ENCODE measurements at places on chromosomes 6 and 20.
A peak's percentile ranks its signal among the peaks of the same experiment; 100 is the strongest.

DNA sequence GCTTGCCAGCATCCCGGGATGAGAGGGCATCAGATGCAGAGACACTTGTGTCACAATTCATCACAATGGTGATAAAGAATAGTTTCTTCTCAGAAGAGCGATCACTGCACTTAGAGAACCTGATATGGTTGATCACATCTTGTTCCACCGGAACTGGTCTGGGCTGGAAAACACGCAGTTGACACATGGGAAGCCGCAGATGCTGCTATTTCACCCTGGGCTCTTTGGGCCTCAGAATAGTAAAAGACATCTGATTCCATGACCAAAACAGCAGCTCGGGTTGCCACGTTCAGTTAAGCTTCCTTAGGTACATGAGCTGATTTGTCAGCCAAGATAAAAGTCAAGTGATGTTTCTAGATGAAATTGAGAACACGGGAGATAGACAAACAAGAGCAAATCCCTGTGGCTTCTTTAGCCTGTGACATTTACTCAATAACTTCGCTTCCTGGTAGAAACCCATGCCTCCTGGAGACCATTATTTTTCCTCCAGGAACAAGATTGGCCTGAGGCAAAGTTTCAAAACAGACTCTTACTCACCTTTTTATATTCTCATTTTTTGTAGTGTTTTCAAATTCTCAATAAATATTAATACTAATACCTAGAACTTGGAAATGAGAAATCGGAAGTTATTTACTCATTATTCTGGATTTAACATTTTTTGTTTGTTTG is 59.4 kb downstream of the TRMT6 start:
- DNase-seq = no peak

GRCh38 chr6:3119040-3119723 is 671 bp downstream of the BPHL start:
- DNase-seq = no peak

GRCh38 chr6:142913511-142914047 is 31.4 kb downstream of the HIVEP2 start:
- no peak for DNase-seq

DNA sequence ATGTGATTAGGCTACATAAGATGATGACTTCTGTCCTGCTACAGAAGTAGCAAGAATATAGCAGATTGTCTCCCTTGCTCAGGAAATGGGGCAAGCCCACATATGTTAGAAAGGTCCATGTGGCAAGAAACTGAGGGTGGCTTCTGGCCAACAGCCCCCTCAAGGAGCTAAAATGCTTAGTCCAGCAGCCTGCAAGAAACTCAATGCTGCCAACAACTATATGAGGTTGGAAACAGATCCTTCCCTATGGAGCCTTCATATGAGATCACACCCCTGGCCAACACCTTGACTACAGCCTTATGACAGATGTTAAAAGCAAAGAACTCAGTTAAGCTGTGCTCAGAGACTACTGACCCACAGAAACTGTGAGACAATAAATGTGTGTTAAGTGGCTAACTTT is 22.1 kb downstream of the PTPRT start:
- no peak for DNase-seq

DNA sequence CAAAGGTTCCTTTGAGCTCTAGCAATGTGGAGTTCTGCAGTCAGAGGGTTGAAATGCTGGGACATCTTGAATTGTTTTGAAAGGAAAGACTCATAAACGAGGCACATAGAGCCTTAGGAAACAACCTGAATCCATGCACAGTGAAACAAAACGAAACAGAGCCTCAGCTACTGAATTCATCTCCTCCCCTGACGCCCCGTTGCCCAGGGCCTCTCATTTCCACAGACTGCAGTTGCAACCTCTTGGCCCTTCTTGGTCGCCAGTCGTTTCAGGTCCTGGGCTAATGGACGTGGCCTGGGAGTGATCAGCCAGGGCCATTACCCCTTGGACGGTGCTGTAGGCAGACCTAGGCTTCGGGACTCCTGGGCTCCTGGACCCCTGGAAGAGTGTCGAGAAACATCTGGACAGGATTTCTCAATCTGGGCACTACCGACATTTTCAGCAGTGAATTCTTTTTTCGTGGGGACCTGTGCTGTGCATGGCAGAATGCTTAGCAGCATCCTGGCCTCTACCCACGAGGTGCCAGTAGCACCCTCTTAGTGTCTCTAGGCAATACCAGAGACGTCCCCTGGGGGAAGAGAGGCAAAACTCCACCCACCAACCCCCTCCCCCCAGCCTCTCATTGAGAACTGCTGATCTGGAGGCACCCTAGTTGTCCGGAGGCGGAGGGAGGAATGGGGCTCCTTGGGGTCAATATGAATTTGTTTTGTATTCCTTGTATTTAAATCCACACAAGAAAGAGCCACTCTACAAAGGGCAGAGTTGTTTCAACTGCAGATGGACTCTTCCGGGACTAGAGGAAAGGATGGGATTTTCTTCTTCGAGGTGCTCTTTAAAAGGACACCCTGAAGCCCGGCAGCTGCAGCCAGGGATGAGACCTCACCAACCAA is 50.2 kb downstream of the TMEM242 start:
- no peak for DNase-seq

- peak; percentile 60 for DNase-seq
Observed at GRCh38 chr20:44736170-44737021, 9.3 kb upstream of the KCNK15 start.

- peak; percentile 20 for DNase-seq
Observed at GRCh38 chr6:44831002-44831610, 443.6 kb downstream of the CDC5L start.

GRCh38 chr6:14442242-14442641 is 324.7 kb downstream of the CD83 start:
- no peak for DNase-seq

- no peak for DNase-seq
Observed at GRCh38 chr6:449486-450419, 58.2 kb downstream of the IRF4 start.
